PC-3 (cell line): ENCODE measurements at places on chromosomes 7 and 10. TPM values are rescaled to one million over a fixed set of nuclear protein-coding genes. Genes with fewer than 3 reads are reported as not detected.
A peak's percentile ranks its signal among the peaks of the same experiment; 100 is the strongest.

Gene CHST3
- 12.7 and 17.0 TPM in 2 replicates for total RNA-seq

DNA sequence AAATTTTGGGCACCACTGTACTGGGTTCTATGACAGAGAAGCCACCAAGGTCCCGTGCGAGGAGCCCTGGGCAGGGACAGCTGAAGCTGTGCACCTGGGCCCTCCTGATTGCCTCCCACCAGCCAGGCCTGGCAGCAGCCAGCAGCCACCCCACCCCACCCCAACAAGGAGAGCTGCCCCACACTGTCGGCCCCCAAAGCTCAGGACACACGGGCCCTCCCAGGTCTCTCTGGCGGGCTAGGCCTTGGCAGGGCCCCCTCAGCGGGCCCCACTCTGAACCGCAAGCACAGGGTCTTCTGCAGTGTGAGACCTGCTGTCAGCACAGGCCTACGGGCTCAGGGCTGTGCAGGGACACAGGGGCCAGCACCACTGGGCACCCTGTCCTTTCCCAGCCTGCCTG is 5.5 kb downstream of the GPR146 start:
- no peak for DNase-seq

DNA sequence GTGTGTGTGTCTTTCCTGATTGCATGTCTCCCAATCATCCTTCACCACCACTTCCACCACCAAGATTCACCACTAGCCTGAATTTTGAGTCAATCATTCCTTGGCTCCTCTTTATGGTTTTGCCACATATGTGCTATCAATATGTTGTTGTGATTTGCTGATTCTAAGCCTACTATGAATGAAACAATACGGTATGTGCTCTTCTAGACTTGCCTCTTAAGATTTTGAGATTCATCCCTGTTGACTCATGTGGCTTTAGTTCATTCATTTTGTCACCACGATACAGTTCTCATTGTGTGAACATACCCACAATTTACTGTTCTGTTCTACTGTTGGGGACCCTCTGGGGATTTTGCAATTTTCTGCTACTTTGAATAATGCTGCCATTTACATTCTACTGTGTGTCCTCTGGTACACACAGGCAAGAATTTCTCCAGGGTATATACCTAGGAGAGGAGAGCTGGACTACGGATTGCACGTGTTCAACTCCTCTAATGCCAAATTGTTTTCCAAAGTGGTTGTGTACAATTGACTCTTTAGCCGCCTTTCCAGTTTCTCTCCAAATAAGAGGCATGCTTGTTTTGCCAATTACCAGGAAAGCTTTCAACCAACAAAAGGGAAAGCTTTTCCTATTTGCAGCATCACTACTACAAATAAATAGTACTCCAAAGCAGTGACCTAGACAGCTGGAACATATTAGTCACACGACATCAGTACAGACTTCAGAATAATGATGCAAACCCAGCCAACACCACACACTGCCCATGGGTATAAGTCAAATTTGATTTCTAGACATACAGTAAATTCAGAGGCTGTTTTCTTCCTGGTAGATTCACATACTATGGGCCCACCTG is 30.0 kb downstream of the SGMS1 start:
- DNase-seq: peak; percentile 26

GRCh38 chr10:132452216-132452650 is 55.2 kb downstream of the PWWP2B start:
- DNase-seq: no peak

- no peak for DNase-seq
Measured at GRCh38 chr7:144403102-144403501, 391 bp downstream of the NOBOX start.

DNA sequence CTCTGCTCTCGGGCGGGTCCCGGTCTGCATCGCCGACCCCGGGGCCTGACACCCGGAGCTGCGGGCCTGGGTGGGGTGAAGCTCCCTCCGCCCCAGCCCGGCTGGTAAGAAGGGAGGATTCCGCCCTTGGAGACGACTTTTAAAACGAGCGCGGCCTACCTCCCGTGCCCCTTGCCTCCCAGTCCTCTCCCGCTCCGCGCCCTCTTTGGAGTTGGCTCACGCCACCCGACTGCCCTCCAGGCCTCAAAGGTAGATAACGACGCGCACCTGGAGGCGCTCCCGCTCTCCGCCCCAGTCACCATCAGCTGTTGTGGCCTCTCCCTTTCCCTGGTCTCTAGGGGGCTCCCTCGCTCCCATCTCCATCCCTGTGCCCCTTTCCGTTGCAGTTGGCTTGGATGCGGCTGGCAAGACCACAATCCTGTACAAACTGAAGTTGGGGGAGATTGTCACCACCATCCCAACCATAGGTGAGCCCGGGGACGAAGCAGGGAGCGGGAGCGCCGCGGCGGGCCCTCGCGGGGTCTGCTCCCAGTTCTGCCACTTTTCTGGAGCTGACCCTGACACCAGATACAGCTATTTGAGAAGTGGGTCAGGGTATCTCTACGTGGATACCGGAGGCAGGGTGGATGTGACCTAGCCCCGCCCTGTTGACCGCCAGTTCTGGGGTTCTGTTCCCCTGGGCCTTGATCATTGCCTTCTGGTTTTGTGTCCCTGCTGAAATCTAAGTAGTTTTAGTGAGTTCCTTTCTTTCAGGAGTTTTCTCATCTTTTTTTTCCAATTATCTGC is 679 bp downstream of the ARF5 start:
- peak; percentile 43 for DNase-seq

DNA sequence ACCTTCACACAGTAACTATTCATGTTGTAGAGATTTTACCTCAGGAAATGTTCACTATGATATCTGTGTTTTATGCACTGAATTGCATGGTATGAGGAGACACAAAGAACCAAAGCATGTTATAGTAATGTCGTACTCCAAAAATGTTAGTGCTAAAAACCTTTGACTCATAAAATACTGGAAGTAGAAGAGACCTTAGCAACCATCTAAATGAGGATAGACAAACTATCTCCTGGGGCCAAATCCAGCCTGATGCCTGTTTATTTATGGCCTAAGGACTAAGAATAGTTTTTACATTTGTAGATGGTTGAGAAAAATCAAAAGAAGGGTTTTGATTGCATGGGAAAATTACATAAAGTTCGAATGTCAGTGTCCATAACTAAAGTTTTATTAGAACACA is 535.1 kb downstream of the INHBA start:
- no peak for DNase-seq

DNA sequence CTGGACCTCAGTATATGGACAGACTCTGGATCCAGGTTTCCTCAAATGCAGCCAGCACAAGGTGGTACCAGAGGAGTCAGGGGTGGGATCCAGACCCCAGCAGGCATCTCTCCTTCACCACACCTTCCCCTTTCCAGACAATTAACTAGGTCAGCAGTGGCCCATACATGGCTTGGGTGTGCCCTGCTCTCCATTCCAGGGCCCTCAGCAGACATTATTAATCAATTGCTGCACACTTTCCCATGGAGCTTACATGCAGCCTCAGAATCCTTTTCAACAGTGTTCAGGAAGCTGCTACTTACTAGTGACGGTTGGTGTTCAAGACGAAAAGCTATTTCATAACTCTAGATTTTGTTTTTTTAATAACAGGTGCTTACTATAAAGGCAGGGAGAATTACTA is 6.0 kb downstream of the COL13A1 start:
- DNase-seq: peak; percentile 56

- no peak for DNase-seq
Measured at GRCh38 chr7:112748381-112748780, 41.8 kb downstream of the TMEM168 start.

- no peak for DNase-seq
Measured at GRCh38 chr7:44116789-44117666, 6.3 kb downstream of the POLD2 start.
